ENCODE measurements at places on chromosomes 1 and 21.

- no peak for DNase-seq
These were observed 91.3 kb downstream of the COLGALT2 start for GRCh38 chr1:183946320-183946613.

DNA sequence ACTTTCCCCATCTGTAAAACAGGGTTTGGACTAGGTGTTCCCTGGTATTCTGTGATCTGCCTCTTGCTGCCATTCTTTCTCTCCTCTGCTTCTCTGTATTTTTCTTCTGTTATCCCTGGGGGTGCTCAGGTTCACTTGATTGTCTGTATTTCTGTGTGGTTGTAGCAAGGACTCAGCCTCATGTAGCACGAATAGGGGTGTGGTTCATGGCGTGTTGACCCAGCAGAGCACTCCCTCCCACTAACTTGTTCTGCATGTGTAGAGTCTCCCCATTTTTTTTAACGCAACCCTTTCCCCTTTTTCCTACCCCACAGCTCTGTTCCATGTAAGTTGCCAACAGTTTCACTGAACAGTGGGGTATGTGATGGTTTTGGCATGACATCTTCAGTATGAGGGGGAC lies 1.2 kb upstream of the BNIPL start:
- no peak for DNase-seq

DNA sequence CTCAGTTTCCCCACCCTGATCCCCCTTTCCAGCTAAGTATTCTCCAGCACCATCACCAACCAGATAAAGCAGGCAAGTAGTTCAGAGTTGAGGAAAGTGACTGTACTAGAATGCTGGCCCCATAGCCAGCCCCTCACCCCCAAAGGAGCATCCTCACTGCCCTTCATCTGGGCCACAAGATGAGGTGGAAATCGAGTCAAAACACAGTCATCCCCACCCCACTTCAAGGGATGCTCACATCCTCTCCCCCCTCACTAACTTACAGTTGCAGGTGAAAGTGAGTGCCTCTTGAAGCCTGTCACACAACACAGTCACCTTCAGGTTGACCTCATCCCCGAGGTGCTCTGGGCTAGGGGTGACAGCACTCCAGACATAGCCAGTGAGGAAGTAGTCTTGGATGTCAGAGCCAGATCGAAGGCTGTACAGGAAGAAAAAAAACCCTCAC lies 30.4 kb downstream of the PIK3C2B start:
- DNase-seq: no peak

GRCh38 chr1:91283421-91283726 lies 121.3 kb downstream of the HFM1 start:
- no peak for DNase-seq

GRCh38 chr1:228280106-228280901 lies 72.5 kb downstream of the OBSCN start:
- DNase-seq: no peak

- no peak for DNase-seq
These were observed 16.6 kb downstream of the DEGS1 start for GRCh38 chr1:224199679-224200078.

GRCh38 chr1:19257178-19257914 lies 5.7 kb downstream of the MRTO4 start:
- DNase-seq: no peak

GRCh38 chr1:9297831-9298230 lies 5.1 kb downstream of the SPSB1 start:
- DNase-seq: no peak

- no peak for DNase-seq
These were observed 143.4 kb downstream of the TGFB2 start for GRCh38 chr1:218488531-218488930.

DNA sequence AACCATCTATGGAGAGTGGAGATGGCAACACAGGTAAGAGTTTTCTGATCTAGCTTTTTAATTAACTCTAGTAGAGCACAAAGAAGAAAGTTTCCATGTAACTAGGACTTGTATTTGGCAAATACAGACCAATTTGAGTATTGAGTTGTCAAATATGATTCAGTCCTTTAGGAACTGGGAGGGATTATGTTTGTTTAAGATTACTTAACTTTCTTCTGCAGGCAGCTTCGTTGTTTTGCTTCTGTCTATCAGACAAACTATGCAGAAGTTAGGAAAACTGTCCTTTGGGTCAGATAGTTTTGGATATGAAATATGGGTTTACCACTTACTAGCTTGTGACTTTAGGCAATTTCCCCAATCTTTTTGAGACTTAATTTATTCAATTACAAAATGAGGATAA lies 111.8 kb downstream of the POU2F1 start:
- no peak for DNase-seq

Measured in GM12878 (cell line).